Activated CD4-positive, alpha-beta T cell treated with anti-CD3 and anti-CD28 coated beads for 1 hour (primary cell): ENCODE measurements at places on chromosomes 16 and 17.
A peak's percentile ranks its signal among the peaks of the same experiment; 100 is the strongest.

DNA sequence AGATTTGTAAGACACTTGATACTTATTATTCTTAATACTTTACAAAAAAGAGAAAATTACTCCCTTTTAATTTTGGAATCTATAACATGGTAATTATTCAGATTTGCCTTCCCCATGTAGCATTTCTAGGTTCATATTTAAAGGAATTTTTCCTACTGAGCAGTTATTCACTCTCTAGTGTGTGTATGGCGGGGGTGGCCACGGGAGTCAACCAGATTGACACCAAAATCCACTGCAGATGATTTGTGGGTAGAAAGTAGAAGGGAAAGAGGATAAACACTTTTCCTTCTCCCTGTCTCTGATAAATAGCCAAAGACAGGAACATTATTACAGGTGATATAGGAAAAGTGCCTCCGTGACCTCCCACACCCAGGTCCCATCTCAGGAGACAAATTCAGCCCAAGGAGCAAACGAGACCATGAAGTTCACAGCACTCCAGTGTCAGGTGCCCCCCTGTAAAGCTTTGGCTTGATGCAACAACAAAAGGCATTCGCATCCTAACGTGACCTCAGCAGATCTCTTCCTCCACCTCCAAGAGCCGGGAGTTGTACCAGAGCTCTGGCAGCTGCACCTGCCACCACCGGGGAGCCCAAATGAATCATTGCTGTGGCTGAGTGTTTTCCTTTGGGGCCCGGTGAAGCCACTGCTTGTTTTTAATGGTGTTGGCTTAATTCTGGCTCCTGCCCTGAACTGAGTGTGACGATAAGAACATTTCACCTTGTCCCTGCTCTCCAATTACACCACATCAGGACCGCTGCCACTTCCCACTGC is 92.7 kb upstream of the NOL11 start:
- DNase-seq = no peak

GRCh38 chr17:8537734-8538133 is 92.8 kb downstream of the MYH10 start:
- no peak for DNase-seq

DNA sequence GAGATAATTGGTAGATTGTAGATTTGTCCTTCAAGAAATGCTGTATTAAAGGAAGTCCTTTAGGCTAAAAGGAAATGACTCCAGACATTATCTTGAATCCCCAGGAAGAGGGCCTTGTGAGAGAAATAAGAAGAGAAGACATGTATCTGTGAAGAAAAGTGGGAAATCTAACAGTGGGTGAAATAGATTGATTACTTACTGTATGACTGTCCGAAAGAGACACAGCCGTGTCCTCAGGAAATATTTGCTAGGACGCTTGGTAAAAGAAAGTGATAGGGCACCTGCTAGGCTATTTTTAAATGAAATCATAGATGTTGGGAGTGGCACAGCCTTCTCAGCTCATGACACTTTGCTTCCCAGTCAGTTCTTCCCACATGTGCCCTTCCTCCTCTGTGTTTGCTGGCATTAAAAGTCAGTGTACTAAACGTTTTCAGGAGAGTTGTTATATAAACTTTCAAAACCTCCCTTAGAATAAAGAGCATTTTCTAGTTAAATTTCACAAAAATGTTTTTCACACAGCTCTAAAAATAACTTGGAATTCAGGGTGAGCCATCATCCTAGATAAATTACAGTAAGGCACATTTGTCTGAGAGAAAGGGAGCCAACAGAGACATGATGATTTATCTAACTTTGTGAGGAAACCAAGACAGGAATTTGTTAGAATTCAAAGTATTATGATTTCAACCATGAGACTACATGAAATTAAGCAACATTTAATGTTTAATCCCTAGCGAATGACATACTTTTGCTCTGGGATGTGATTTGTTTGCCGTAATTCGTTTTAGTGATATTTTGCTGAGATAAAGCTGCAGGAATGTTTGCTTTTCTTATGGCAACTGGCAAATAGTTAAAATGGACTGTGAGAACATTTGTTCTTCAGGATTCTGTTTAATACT is 35.0 kb downstream of the DHRS7B start:
- no peak for DNase-seq

DNA sequence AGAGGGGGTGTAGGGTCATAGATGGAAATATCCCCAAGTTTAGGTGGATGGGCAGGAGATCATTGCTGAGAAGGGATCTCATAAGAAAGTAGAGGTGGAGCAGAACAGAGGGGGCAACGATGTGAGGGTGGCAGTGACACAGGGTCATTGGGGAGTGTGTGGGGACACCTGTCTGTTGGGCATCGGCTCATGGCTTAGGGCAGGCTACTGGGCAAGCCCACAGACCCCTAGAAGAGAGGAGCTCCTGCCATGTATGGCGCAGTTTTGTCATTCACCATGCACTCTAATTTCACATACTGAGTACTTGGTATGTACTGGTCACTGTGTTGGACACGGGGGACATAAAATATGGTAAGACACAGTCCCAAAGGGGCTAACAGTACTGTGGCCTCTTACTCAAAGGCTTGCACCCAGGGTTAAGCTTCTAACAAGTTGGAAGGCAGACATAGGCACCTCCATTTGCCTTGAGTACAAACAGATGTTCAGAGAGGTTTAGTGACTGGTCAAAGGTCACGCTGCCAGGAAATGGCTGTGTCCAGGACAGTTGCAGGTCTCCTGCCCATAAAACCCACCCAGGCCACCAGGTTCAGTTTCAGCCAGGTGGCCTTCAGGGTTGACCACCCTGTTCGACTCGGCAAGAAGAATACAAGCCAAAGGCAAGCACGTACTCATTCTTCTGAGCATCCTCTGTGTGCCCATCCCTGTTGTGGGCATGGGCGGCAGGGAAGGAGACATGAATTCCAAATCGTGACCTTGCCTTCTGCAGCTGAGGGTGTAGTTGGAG is 580.2 kb downstream of the KCNJ18 start:
- no peak for DNase-seq

DNA sequence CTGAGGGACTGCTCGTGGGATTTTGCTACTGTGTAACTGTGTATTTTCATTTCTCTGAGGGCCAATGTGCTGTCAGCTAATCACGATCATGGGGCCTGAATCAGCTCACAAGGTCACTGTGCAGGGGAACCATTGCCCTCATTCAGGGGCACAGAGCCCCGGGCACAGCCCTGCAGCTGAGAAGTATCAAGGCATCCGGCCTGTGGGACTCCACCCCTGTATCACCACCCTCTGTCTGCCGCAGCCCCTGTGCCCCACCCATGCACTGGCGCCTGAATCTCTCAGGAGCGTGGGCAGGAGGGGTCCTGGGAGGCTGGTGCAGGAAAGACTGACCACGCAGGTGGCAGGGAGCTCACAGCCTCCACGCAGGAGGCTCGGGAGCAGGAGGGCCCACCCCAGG is 43.4 kb upstream of the RASD1 start:
- no peak for DNase-seq

DNA sequence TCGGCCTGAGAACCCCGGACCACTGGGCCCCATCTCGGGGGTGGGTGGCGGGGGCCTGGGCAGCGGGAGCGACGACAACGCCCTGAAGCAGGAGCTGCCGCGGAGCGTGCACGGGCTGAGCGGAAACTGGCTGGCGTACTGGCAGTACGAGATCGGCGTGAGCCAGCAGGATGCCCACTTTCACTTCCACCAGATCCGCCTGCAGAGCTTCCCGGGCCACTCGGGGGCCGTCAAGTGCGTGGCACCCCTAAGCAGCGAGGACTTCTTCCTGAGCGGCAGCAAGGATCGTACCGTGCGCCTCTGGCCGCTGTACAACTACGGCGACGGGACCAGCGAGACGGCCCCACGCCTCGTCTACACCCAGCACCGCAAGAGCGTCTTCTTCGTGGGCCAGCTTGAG is 8.9 kb upstream of the SERPINF2 start:
- DNase-seq = no peak

DNA sequence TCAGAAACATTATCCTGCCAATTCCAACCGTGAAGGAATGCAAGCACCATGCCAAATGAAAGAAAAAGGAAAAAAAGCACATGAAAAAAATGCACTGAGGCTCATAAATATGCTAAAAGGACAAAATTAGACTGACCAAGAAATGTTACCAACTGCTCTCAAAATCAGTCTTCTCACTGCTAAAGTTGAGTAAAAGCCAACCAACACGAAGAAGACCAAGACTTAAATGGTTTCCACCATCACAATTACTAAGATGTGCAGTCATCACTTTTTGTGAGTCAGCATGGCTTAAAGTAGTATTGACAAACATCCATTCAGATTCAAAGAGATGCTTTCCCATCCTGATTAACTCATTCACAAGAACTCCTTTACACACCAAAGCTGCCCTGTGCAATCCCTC is 16.4 kb downstream of the CDYL2 start:
- DNase-seq = no peak

DNA sequence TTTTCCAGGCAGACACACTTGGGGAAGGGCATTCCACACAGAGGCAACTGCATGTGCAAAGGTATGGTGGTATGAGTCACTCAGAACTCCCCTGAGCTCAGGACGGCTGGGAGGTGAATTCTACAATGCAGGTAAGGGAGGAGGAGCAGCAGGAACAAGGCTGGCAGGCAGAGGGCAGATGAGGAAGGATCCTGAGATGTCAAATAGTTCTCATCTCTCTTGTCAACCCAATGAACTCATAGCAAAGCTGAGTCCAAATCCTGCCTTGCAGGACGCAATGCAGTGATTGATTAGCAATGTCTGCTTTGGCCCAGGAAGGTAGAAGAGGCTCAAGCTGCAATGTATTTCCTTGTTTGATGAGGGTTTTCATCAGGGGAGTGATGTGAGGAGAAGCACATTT is 243.5 kb downstream of the XYLT1 start:
- DNase-seq = no peak

DNA sequence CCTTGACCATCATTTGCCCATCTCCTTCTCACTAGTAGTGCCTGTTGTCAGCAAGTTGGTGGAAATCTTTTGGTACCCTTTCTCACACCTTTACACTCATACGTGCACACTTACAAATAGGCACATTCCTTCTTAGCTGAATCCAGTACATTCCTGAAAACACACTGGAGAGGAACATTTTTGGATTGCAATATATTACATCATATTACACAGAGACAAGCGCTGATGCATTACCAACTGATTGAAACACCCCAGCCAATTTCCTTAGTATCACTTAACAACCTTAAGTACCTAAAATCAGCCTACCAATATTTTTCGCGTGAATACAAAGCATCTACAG is 64.1 kb downstream of the PLCG2 start:
- no peak for DNase-seq

- DNase-seq = no peak
Observed at GRCh38 chr17:2111691-2112090, 56.8 kb downstream of the HIC1 start.

DNA sequence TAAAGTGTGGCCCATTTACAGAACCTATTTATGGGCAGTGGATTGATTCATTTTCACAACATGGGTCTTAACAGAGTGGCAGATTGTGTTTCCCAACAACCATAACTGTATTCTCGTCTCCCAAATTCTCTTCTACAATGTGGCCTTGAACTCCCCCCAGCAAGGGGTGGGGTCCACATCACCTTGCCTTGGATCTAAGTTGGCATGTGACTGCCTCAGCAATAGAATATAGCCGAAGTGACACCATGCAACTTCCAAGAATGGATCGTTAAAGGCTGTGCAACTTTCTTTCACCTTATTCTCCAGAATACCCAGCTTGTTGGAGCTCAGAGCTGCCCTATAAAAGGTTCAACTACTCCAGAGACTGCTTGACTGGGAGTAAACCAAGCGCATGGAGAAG is 72.0 kb upstream of the CDH5 start:
- DNase-seq = no peak

DNA sequence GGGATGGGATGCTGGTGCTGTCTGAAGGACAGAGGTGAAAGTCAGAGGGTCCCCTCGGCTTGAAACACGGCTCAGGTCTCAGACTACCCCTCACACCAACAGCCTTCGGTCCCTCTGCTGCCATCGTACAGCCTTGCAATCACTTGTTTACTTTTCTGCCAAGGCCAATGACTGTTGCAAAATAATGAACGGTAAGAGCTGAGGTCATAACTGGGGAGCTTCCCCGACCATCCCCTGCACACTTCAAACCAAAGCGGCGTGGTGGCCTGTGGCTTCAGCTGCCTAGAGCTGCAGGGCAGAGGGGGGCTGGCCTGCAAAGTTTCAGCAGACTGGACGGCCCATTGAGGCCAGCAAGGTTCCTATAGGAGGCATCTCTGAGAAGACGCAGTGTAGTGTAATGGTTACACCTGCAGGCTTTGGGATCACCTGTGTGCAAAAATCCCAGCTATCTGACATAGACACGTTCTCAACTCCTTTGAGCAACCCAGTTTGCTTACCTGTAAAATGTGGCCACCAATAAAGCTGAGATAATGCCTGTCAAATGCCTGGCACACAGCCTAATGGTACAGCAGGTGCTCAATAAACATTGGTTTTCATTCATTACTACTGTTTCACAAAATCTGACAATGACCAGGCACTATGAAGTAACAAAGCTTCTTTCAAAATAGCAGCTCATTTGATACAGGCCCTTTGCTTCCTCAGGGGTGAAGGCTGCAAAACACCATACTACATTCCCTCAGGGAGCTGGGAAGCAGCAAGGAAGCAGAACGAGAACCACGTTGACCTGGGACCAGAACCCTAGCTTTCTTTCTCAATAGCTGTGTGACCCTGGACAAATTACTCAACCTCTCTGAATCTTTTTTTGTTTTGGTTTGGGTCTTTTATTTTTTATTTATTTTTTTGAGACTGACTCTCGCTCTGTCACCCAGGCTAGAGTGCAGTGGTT is 5.0 kb downstream of the PAM16 start:
- DNase-seq = no peak

DNA sequence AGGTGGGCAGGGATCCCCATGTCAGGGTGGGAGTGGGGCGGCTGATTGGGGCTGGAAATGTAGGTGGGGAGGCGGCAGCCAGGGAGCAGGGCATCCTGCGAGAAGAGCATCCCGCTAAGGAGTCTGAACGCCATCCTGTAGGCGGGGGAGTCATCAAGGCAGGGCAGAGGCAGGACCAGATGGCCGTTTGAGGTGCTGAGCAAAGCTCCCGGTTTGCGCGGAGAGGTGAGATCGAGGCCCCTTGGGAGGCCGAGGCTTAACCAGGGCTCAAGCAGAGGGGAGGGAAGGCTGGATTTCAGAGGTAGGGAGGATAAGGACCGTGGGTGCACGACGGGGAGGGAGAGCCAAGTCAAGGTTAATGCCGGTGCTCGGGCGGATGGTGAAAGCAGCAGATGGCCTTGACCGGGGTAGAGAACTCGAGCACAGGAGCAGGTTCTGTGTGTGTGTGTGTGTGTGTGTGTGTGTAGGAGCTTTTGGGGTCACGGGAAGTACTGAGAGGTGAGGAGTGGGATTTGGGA is 472 bp upstream of the NME2 start:
- no peak for DNase-seq

- peak; percentile 46 for DNase-seq
Observed at GRCh38 chr17:74453665-74454196, 12.7 kb upstream of the CD300A start.
